GM23338 (cell line): ENCODE measurements at places on chromosomes 11 and 22. TPM values are rescaled to one million over a fixed set of nuclear protein-coding genes. Genes with fewer than 3 reads are reported as not detected.

DNA sequence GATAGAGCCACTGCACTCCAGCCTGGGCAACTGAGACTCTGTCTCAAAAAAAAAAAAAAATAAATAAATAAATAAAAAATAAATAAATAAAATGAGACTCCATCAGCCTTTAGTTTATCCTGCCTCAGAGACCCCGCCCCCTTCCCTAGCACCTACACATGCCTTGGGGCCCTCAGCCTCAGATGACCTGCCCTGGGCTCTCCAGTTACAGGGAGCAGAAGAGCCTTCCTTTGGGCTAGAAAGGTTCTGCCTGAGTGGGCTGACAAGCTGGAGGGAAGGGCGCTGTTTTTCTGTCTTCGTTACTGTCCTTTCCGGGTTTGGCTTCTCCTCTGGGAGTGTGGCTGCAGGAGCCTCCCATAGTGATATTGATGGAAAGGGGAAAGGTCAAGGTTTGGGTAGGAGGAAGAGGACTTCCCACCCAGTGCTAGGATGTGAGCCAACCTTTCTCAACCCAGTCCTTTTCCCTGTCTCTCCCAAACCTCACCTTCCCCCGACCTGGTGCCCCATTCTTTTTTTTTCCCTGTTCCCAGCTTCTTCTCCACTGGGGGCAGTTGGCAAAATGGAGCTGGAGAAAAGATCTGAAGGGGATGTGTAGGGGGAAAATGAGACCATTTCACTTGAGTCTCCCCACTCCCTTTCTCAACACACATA is 1.5 kb upstream of the SF3B2 start:
- peaks cover 10% of the 10 kb centered on the region for H3K36me3 ChIP-seq
- H3K27me3 ChIP-seq: no peaks in the 10 kb centered on the region
- peak; percentile 47 for DNase-seq
- H3K27ac ChIP-seq: peak overlapping the region; percentile 100
- peak overlapping the region; percentile 99; the same call in 1 of the 2 replicates for H3K4me3 ChIP-seq

GRCh38 chr22:37210041-37210803 is 2.1 kb downstream of the SSTR3 start:
- peaks cover 11% of the 10 kb centered on the region; the same call in 1 of the 2 replicates for H3K4me1 ChIP-seq
- no peak overlapping the region for H3K27ac ChIP-seq
- DNase-seq: no peak
- H3K4me3 ChIP-seq: no peak overlapping the region

DNA sequence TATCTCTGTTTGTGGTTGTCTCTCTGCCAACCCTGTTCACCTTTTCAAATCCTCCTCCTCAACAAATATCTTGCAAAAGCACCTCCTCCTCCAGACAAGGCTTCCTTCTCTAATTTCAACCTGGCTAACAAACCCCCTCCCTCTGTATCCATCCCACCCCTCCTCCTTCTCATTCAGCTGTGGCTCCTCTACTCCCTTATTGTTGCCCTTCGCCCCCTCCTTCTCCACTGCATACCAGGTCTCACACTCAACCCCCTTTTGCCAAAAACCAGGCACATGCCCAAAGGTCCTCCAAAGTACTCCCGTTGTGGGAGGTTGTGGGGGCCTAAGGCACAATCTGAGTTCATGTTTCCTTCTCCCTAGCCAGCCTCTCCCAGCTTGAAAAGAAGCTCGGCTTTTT is 110.6 kb downstream of the JRKL start:
- DNase-seq: no peak
- no peaks in the 10 kb centered on the region for H3K27me3 ChIP-seq
- no peaks in the 10 kb centered on the region for H3K36me3 ChIP-seq
- H3K4me1 ChIP-seq: no peaks in the 10 kb centered on the region

DNA sequence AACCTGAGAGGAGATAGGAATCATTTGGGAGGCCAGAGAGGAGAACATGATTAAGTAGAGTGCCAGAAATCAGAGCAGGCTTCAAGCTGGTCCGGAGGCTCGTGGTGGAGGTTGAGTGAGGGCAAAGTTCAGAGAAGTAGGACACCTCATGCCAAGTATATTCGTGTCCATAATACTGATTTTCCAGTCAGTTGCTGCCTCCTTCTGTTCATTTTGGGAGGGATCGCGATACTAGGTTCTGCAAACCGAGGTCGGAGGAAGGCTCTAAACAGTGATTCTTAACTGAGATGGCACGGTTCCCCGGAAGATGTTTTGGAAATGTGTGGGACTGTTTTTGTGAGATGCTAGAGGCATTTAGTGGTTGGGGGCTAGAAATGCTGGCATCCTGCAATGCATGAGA is 13.6 kb upstream of the CD3E start:
- no peak overlapping the region for H3K4me3 ChIP-seq
- H3K4me1 ChIP-seq: 0 out of 2 replicates have a peak, but pooled peaks cover 3% of the 10 kb centered on the region
- no peaks in the 10 kb centered on the region for H3K27me3 ChIP-seq
- peak; percentile 70 for DNase-seq
- H3K27ac ChIP-seq: no peak overlapping the region
- H3K36me3 ChIP-seq: no peaks in the 10 kb centered on the region

- H3K27ac ChIP-seq: no peak overlapping the region
- no peaks in the 10 kb centered on the region for H3K27me3 ChIP-seq
- H3K4me3 ChIP-seq: peak overlapping the region; percentile 65
- DNase-seq: peak; percentile 41
Measured at GRCh38 chr11:116835042-116835772, 2.2 kb downstream of the APOA1 start.

DNA sequence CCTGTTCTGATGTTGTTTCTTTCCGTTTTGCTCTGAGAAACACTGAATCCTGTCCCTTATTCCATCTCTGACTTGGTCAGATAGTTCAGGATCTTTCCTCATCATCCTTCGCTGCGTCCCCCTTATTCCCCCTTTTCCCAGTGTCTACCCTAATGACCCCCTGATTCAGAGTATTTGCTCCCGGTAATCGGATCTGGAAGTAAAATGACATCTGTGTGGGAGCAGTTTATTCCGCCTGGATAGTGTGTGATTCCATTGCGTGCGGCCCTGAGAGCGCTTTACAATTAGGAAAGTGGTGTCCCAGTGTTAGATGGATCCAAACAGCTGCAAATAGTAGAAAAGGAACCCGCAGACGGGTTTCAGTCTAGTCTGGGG is 606 bp downstream of the DRG1 start:
- H3K36me3 ChIP-seq: peaks cover 23% of the 10 kb centered on the region; the same call in 1 of the 2 replicates
- peaks cover 16% of the 10 kb centered on the region for H3K4me1 ChIP-seq
- no peaks in the 10 kb centered on the region for H3K27me3 ChIP-seq
- H3K4me3 ChIP-seq: peak overlapping the region; percentile 85
- DNase-seq: peak; percentile 7

- no peak overlapping the region for H3K4me3 ChIP-seq
- no peak for DNase-seq
- no peaks in the 10 kb centered on the region for H3K27me3 ChIP-seq
- H3K4me1 ChIP-seq: peaks cover 5% of the 10 kb centered on the region
Measured at GRCh38 chr11:84514436-84514835, 1112.7 kb downstream of the DLG2 start.

GRCh38 chr11:133064152-133064877 is 468.0 kb downstream of the OPCML start:
- H3K27me3 ChIP-seq: no peaks in the 10 kb centered on the region
- no peaks in the 10 kb centered on the region for H3K36me3 ChIP-seq
- no peak overlapping the region for H3K27ac ChIP-seq
- peak; percentile 94 for DNase-seq
- H3K4me3 ChIP-seq: peak overlapping the region; percentile 77

GRCh38 chr11:73461964-73462363 is 85.8 kb downstream of the RELT start:
- no peak for DNase-seq
- no peak overlapping the region for H3K4me3 ChIP-seq
- H3K36me3 ChIP-seq: no peaks in the 10 kb centered on the region
- H3K4me1 ChIP-seq: no peaks in the 10 kb centered on the region
- no peaks in the 10 kb centered on the region for H3K27me3 ChIP-seq

GRCh38 chr11:35792148-35792845 is 129.7 kb downstream of the TRIM44 start:
- H3K27ac ChIP-seq: no peak overlapping the region
- no peaks in the 10 kb centered on the region for H3K36me3 ChIP-seq
- no peak overlapping the region for H3K4me3 ChIP-seq
- H3K4me1 ChIP-seq: no peaks in the 10 kb centered on the region

GRCh38 chr22:49067504-49067903 is 760.2 kb downstream of the BRD1 start:
- H3K36me3 ChIP-seq: peaks cover 7% of the 10 kb centered on the region; the same call in 1 of the 2 replicates
- H3K27ac ChIP-seq: no peak overlapping the region
- no peak overlapping the region for H3K4me3 ChIP-seq
- H3K27me3 ChIP-seq: no peaks in the 10 kb centered on the region
- H3K4me1 ChIP-seq: no peaks in the 10 kb centered on the region

GRCh38 chr11:26830757-26831156 is 108.9 kb upstream of the SLC5A12 start:
- H3K4me3 ChIP-seq: no peak overlapping the region
- no peak overlapping the region for H3K27ac ChIP-seq
- no peak for DNase-seq
- no peaks in the 10 kb centered on the region for H3K4me1 ChIP-seq

DNA sequence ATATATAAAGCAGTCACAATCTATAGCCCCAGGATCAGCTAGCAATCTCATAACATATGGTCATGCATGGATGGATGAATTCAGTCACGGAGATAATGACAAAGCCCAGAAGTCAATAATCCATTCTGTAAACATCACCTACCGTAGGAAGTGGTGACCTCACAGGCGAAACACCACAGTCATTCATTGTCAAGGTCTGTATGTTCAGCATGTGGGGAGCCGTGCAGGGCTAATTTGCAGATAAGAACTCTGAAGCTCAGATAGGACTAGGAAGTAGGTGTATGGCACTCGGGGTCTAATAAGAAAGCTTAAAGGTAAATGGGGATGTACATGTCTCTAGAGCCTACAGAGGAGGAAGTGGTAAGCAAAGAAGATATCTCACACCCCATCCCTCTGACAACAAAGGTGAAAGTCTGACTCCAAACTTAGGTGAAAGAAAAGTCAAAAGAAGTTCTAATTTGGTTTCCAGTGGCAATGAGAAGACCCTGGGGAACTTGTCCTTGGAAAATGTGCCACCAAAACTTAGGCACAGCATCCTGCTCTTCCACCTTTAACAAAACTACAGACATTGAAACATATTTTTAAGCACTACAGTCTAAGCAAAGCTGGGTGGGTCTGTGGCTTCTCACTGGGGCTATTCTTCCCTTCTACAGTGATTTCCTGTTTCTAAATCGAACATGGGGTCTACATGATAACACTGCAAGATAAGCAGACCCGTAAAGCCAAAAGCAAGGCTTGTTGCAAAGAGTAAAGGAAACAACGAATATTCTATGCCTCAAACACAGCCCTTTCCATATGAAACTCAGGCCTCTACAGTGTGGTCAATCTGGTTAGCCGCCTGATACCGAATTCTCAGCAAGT is 5.2 kb downstream of the CRTAM start:
- H3K27me3 ChIP-seq: no peaks in the 10 kb centered on the region
- DNase-seq: no peak
- no peaks in the 10 kb centered on the region for H3K4me1 ChIP-seq
- H3K27ac ChIP-seq: no peak overlapping the region
- H3K4me3 ChIP-seq: no peak overlapping the region

DNA sequence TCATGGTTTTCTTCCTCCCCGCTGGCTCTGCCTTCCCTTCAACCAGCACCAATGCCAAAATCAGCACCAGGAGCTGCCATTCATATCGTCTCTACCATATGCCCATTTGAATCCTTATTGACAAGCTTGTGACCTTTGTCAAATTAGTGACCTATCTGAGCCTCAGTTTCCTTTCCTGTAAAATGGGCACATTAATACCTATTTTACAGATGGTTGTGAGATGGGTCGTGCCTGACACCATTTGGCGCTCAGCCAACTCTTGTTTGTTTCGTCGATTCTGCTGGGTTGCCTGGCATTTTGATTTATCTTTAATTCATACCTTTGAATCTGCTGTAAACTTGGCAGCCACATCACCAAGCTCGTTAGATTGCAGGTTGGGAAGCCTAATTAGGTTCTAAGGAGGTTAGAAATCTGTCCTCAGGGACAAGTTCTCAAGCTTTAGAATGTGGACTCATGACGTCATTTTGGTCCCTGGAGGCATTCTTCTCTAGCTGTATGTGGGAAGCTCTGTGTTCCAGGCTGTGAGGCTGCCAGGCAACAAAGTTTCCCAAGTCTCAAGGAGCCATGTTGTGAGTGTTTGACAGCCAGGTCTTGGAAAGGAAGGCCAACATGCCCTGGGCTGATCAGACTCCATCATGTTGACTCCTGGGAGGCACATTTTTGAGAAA is 61.0 kb downstream of the RPS6KA4 start:
- no peaks in the 10 kb centered on the region for H3K36me3 ChIP-seq
- H3K4me3 ChIP-seq: no peak overlapping the region
- no peaks in the 10 kb centered on the region; the same call in 1 of the 2 replicates for H3K27me3 ChIP-seq
- no peak overlapping the region for H3K27ac ChIP-seq
- DNase-seq: no peak
- H3K4me1 ChIP-seq: no peaks in the 10 kb centered on the region; the same call in 1 of the 2 replicates

- H3K27ac ChIP-seq: no peak overlapping the region
- H3K27me3 ChIP-seq: no peaks in the 10 kb centered on the region
Measured at GRCh38 chr11:130050257-130050656, 19.4 kb upstream of the APLP2 start.

DNA sequence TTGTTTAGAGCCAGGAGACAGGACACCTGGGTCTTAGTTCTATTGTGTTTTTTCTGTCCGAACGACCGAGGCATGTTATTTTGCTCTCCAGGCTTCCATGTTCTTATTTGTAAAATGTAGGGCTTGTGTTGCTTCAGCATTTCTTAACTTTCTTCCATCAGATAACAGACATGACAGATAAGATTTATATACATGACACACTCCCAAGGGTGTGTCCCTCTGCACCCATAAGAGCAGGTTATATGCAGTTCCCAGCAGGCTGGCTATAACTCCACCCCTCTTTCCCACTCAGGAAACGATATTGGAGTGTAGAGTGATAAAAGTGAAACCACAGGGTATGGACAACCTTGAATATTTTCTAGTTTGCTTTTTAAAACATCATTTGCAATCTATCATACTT is 65.8 kb downstream of the APIP start:
- DNase-seq: no peak
- no peaks in the 10 kb centered on the region for H3K36me3 ChIP-seq
- no peak overlapping the region for H3K4me3 ChIP-seq
- H3K27ac ChIP-seq: no peak overlapping the region

DNA sequence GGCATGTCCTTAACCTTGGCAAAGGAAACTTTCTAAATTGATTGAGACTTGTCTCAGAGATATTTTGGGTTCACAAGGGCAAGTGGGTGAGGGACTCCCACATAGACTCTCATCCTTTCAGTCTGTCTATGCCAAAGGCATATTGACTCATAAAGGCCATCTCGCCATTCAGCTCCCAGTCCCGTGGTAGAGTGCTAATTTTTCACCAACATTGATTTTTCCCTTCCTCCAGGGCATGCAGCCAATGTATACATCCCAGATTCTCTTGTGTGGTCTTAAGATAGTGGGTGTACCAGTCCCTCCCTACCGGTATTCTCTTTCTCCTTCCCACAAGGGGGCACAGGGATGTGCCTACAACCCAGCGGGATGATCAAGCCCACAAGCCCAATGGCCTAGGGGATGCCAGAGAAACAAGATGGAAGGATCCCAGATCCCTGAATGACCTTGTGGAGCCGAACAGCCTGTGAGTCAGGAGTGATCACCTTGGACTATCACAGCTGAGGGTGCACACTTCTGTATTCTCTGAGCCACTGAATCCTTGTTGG is 7.9 kb downstream of the C11orf96 start:
- peaks cover 15% of the 10 kb centered on the region for H3K4me1 ChIP-seq
- H3K4me3 ChIP-seq: no peak overlapping the region
- H3K36me3 ChIP-seq: no peaks in the 10 kb centered on the region
- no peak overlapping the region for H3K27ac ChIP-seq
- peaks cover 8% of the 10 kb centered on the region for H3K27me3 ChIP-seq
- DNase-seq: no peak

Gene PAMR1
- 0.70 and 1.6 TPM in 2 replicates for polyA plus RNA-seq

Gene PVALB
- polyA plus RNA-seq: 7.9 and 8.6 TPM in 2 replicates

Gene AGBL2
- polyA plus RNA-seq: 2.1 and 5.1 TPM in 2 replicates

Gene ANO5
- polyA plus RNA-seq: 1.7 and 1.8 TPM in 2 replicates

Gene TPBGL
- polyA plus RNA-seq: 0.08 and 0.40 TPM in 2 replicates

Gene APOL4
- not detected in 2 replicates for polyA plus RNA-seq
